ENCODE measurements at places on chromosomes 7 and 10.

DNA sequence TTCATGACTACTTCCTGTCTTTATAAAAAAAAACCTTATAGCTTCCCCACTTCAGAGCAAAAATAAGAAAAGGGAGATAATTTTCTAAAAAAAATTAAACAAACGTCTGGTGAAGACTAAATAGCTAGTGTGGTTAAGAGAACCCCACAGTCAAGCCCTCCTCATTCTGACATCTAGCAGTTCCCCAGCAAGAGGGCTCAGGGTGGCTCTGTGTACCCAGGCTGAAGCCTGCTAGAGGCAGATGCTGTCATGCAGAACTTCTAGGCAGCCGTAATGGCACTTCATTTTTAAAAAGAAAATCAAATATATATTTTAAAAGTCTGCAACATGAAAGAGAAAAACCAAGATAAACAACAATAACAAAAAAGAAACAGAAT is 223.1 kb upstream of the KLF14 start:
- no peak for DNase-seq

DNA sequence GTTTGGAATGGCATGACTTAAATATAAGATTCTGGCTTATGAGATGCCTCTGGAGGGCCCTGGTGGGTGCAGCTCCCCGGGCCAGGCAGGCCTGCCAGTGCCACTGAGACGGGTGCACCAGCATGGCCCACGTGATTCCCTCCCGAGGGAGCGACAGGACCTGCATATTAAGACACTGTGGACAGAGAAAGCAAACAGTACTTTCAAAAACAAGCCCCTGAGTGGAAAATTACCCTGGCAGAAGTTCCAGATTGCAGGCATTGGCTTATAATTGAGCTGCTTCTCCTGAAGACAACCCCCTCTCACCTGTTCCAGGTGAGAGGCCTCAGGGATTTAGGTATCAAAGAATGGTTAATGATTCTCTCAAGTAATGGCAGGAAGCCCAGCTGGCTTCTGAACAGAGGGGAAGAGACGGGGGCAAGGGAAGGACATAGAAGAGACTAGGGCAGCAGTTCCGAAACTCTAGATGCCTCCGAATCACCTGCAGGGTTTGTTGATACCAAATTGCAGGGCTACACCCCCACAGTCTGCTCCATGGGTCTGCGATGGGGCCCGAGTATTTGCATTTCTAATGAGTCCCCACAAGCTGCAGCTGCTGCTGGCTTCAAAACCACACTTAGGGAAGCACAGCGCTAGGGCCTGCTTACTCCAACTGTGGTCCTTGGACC is 66.0 kb upstream of the DOCK1 start:
- DNase-seq = no peak

DNA sequence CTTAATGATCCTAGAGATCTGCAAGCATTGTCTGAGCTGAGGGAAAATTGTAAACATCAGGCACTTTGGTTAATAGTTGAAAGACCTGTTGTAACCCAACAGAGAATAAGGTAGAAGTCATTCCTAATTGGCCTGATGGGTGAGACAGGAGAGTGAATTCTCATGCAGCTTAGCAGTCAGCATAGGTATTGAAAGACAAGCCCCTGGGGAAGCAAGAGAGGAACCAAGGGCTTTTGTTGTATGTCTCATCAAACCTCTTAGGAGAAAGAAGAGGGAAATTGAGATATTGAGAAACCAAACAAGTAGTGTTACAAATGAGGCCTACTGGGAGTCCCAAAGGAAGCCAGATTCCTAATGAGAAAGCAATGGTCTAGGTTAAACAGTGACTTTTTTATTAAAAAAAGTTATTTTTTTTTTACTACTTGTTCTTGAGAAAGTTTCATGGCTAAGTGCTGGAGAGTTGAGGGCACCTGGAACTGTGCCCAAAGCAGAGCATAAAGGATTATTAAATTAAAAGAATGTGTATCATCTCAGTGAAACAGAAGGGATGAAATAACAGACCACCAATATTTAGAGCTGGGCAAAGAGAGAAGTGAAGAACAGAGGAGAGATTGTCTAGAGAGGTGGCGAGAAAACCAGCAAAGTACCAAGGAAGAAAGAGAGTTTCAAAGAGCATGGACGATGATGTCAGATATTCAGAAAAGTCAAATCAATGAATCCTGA is 168.9 kb downstream of the CDK14 start:
- DNase-seq = no peak

GRCh38 chr10:48287417-48288391 is 13.2 kb upstream of the FRMPD2 start:
- DNase-seq = no peak

- no peak for DNase-seq
These were observed 150.4 kb downstream of the JCAD start for GRCh38 chr10:29908962-29909361.

DNA sequence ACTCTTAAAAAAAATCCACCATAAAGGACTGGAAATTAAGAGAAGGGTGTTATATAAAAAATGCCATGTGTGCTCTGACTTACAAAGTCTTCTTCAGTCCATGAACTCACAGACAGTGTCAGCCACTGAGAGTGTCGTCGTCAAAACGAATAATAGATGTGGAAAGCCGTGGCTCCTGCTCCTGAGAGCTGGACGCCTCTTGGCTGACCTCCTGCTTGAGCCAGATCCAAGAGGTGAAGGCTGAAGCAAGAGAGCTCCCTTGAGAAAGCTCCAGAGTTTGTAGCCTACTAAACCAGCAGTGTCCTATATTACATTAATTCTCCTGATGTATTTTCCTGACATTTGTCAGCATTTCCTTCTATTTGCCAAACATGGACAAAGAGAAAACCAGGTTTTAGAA is 234.3 kb upstream of the C7orf33 start:
- DNase-seq = no peak

- DNase-seq = no peak
These were observed 132.7 kb upstream of the CALCR start for GRCh38 chr7:93707249-93707648.

GRCh38 chr10:122113161-122113944 is 124.4 kb downstream of the TACC2 start:
- DNase-seq = peak; percentile 61

DNA sequence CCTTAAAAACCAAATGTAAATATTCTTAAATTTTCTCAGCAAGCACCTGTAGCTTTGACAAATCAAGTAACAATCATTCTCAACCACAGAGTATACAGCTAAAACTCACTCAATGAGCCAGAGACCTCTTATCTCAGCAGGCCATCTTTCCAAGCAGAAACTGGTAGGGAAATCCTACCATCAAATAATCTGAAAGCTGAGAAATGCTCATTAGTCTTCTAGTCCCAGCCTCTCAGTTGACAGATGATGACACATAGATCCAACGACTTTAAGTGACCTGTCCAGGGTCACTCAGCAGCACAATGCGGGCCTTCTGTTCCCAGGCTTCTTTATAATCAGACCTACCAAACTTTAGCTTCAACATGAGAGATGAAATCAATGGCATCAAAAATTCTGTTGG is 184.6 kb downstream of the SGMS1 start:
- no peak for DNase-seq

- no peak for DNase-seq
These were observed 51.7 kb downstream of the AKR1D1 start for GRCh38 chr7:138127996-138128395.

DNA sequence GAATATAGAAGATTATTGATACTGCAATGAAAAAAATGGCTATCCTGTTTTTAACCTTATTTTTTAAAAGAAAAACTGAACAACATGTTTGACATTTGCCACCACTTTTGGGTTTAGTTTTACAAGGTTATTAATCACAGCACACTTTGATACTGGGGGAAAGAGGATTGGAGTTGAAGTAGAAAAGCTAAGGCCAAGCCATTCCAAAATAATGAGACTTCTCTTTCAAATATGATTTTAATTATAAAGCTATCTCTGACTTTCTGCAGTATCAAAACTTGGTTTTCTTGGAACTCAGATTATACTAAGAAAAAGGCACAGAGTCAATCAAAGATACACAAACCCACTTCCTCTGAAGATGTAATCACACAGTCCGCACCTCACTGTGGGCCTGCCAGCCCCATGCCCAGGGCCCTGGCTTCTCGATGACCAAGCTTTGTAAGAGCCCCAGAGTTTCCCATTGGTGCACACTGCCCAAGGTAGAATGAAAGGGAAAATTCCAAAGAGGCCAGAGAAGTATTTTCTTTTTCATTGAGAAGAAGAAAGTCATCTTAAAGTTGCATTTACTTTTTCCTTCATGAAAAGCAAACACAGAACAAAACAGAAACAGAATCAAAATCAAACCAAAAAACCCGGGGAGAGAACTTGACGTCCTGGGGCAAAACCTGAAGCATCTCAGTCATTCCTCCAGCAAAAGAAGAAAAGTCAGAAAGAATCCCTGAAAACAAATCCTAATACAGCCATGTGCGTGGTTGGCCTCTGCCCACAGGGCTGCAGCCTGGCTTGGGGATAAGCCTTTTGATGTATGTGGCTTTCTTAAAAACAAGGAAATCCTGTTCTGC is 187.7 kb upstream of the KLF6 start:
- DNase-seq = no peak

DNA sequence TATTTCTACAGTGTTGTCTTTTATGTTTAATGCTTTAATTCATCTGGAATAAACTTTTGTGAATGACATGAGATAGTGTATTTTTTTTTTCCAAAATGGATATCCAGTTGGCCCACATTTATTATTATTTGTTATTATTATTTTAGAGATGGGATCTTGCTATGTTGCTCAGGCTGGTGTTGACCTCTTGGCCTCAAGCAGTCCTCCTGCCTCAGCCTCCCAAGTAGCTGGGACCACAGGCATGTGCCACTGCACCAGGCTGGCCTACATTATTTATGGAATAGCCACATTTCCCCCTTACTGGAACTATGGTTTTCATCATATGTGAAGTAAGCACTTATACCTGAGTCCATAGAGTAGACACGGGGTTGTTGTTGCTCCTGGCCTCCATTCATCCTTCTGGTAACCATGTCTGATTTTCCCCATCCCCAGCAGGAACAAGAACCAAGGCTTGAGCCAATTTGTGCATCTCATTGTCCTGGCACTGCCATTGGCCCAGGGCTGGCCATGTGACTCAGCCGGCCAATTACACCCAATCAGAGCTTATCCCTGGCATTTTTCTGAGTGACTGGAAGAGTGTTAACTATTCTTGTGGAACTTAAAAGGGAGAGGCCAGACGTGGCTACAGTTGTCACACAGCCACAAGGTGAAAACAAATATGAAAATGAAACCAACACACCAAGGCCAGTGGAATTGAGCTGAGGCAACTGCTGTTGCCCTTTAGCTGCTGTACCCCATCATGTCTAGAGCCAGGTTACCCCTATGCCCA is 23.1 kb downstream of the PRF1 start:
- no peak for DNase-seq

GRCh38 chr7:36210291-36210922 is 57.4 kb downstream of the EEPD1 start:
- DNase-seq = no peak

DNA sequence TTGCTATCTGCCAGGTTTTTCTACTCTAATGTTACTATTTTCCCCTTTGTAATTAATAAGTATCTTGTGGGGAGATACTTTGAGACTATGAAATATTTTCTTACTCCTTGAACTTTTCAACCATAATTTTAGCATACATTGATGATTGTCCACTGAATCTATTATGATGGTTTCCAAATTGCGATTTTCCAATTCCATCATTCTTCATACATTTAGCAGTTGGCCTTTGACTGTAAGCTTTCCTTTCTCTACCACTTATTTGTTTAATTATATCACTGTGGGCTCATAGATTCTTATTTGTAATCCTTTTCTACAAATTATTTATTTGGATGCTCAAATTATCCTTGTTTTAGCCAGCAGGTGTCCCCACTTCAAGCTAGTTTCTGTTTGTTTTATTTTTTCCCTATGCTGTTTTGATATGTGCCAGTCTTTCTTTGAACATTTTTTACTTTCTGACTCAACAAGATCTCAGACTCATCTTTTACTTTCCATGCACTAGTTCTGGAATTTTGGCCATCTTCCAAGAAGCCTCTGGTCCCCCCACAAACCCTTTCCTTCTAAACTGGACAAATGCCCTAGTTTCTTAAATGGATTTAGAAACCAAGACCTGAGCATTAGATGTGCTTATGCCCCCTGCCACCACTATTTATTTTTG is 11.4 kb upstream of the MRPS16 start:
- DNase-seq = no peak

GRCh38 chr10:124592101-124592500 is 130.5 kb downstream of the LHPP start:
- DNase-seq = no peak

DNA sequence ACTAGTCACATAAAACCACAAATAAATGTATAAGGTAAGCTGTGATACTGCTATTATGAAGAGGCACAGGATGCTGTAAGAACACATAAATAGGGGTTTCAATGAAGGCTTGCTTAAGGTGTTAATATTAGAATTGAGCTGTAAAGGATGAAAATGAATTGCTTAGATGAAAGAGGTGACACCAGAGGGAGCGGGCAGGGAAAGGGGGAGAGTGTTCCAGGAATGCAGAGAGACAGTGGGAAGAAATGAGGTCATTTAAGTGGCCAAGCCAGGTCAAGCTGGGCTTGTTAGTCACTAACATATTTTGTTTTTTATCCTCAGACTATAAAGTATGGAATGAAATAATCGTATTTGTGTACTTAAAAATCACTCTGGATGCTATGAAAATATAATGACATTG is 193.5 kb downstream of the NRG3 start:
- no peak for DNase-seq

- DNase-seq = no peak
These were observed 270.0 kb upstream of the PLXDC2 start for GRCh38 chr10:19546224-19546623.

GRCh38 chr7:135210888-135211178 is 493 bp downstream of the WDR91 start:
- no peak for DNase-seq

GRCh38 chr7:131400681-131401176 is 73.1 kb downstream of the MKLN1 start:
- DNase-seq = no peak

DNA sequence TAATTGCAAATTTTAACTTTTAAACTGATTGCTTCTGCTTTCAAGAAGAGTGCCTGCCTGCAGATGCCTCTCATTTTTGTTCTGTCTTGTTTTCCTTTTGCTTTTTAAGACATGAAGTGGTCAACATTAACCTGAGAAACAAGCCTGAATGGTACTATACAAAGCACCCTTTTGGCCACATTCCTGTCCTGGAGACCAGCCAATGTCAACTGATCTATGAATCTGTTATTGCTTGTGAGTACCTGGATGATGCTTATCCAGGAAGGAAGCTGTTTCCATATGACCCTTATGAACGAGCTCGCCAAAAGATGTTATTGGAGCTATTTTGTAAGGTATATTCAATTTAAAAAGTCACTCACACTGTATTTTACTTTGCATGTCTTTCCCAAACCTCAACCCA is 8.8 kb downstream of the GSTO2 start:
- no peak for DNase-seq

DNA sequence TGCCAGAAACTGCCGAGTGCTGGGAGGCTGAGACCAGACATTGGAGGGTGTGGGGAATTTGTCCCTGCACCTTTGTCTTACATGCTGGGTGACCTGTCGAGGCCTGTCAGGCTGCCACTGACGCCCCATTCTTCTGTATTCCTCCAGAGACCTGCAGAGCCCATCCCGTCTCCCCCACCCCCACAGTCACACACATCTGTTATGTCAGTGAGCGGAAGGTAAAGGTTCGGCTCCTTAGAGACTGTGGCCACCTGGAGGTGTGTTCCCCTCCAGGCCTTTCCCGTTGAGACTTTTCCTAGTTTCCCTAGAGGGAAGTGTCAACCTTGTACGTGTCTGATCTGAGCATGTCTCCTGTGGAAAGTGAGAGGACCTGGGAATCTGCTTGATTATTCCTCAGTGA is 84.5 kb downstream of the ATXN7L1 start:
- no peak for DNase-seq

GRCh38 chr10:72315611-72316385 is 38.9 kb downstream of the DNAJB12 start:
- DNase-seq = no peak
